ENCODE measurements at places on chromosomes 5 and 9. TPM values are rescaled to one million over a fixed set of nuclear protein-coding genes. Genes with fewer than 3 reads are reported as not detected.

The SPATA31E1 gene
- not detected for total RNA-seq

The UBE2R2 gene
- 16.1 TPM for total RNA-seq

The MOB3B gene
- not detected for total RNA-seq

The TMC1 gene
- 1.6 TPM for total RNA-seq

The NXNL2 gene
- total RNA-seq = not detected

The SREK1IP1 gene
- total RNA-seq = 12.7 TPM

The CFAP90 gene
- not detected for total RNA-seq

The FOXD4L5 gene
- not detected for total RNA-seq

The GABRA1 gene
- not detected for total RNA-seq

The GCNT4 gene
- total RNA-seq = 0.30 TPM

The SLC34A1 gene
- not detected for total RNA-seq

The AJM1 gene
- total RNA-seq = 0.61 TPM

The STC2 gene
- total RNA-seq = 61.9 TPM

The NUTM2G gene
- not detected for total RNA-seq

The KLF4 gene
- 1.1 TPM for total RNA-seq

The ENTREP1 gene
- total RNA-seq = 1.6 TPM

The PIP5KL1 gene
- 0.91 TPM for total RNA-seq

The LHFPL2 gene
- total RNA-seq = 49.2 TPM

The CDH6 gene
- total RNA-seq = 1.1 TPM

All from epithelial cell of umbilical artery (primary cell).